ENCODE measurements at places on chromosomes 4 and X.

DNA sequence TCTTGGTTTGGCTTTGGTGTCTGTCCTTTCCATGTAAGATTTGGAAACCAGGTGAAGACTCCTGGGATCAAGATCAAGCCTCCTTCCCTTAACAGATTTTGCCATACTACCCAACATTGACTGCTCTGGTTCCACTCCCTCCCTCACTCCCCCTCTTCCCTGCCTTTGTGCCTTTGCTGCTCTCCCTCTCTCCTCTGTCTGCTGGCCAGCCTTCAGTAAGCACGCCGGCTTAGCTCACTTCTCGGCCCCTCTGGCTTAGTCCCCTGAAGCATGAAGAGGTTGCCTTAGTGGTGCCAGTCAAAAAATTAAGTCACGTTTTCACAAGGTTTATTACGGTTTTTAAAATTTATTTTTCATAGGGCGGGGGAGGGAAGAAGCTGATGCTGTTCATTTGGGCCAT, 6.0 kb downstream of the GRIA3 start:
- no peak for DNase-seq

DNA sequence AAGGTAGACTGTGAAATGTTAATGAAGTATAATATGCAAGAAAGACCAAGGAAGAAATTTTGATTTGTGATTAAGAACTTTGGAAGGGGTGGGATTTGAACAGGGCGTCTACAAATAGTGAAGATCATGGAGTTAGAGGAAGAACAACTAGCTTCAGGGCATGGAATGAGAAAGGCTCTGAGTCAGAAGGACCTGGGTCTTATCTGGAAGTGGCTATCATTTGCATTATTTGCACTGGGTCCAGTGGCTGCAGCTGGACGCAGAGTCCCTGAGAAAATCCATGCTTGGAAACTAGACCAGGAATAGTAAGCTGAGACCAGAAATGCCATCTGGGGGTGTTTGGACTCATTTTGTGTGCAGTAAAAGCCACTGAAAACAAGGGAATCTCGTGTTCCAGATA, 4.3 kb upstream of the LIMCH1 start:
- no peak for DNase-seq

DNA sequence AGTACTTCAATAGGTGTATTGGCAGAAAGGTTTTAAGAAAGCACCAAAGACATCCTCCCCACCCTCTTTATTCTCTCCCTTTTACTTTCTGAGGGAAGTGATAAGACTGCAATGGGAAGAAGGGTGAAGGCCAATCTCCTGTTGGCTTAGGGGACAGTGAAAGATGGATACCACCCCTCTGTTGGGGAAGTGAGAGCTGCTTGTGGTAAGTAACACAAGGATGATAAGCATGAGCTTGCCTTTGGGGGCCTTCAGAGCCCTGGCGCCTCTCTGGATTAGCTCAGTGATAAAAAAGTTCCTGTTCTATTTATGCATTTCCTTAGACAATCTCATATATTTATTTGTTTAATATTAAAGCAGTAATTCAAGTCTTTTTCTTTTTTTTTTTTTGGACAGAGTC, 5.2 kb upstream of the KLF8 start:
- DNase-seq, result no peak

- no peak for DNase-seq
Measured at GRCh38 chr4:166399021-166399420, 526.0 kb downstream of the TLL1 start.

DNA sequence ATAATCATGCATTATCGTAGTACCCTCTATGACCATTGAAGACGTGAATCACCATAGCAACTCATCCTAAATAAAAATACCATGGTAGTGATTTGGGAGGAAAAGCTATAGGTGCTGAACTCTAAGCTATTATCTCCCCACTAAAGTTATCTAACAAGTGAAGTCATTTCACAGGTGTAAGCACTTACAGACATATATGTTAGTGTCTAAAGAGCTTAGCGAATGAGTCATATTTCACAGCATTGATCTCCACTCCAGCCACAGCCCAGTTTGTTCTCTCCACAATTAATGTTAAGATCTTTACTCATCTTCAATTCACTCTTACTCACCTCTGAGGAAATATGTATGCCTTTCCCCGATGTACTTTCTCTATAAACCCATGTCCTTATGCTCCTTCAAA, 57.0 kb downstream of the DCAF8L1 start:
- no peak for DNase-seq

- DNase-seq, result no peak
Measured at GRCh38 chrX:31555506-31555905, 483.7 kb upstream of the FTHL17 start.

- DNase-seq, result no peak
Measured at GRCh38 chrX:10578527-10578926, 41.9 kb downstream of the MID1 start.

- no peak for DNase-seq
Measured at GRCh38 chr4:67891645-67892044, 7.8 kb upstream of the TMPRSS11D start.

GRCh38 chr4:17188547-17189400, 290.3 kb upstream of the LDB2 start:
- no peak for DNase-seq

GRCh38 chr4:5812506-5813229, 80.2 kb downstream of the CRMP1 start:
- DNase-seq, result no peak

- no peak for DNase-seq
Measured at GRCh38 chrX:153551135-153551534, 33.7 kb downstream of the ATP2B3 start.

GRCh38 chr4:4838051-4838935, 21.2 kb upstream of the MSX1 start:
- no peak for DNase-seq

DNA sequence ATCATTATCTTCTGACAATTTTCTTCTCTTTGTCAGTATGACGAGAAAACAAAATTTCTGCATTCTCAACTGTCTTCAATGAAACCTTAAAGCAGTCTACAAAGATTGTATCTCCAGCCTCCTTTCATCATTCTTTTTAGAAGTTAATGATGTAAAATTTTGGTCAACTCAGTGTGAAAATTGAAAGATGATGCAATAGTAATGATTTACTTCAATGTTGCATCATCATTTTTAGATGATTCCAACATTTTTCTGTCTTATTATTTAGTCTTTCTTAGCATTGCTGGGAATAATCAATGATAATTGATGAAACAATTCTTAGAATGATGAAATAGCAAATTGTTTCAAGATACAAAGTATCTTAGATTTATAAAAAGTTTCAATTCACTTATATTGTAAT, 372.7 kb downstream of the C4orf33 start:
- no peak for DNase-seq

DNA sequence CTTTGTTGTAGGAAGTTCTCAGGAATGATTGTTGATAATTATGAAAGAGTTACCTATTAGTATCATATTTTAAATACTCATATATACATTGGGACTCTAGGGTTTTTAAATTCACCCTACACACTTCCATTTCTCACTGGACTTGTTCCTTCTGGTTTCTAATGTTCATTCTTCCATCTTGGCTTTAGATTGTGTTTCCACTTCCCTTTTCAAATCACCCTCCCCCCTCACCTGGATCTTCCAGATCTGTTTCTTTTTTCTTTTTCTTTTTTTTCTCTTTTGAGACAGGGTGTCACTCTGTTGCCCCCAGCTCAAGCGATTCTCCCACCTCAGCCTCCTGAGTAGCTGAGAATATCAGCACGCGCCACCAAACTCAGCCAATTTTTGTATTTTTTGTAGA, 6.7 kb upstream of the KIT start:
- no peak for DNase-seq

DNA sequence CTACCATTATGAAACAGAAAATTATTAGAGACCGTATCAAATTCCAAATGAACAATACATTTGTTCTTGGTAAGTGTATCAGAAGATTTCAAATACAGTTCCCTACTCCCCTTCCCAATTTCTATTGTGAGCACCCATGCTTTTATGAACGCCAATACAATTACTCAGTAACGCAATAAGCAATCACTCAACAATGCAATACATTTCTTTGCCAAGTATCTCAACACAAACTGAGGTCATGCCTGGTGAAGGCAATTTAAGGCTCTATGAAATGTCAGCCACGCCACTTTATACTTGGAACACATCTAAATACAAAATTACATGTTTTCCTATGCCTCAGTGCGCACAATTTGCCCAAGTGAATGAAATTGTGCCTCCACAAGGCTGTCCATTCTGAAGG, 712 bp downstream of the PNPLA4 start:
- DNase-seq, result no peak

- peak; percentile 85 for DNase-seq
Measured at GRCh38 chr4:123477711-123478209, 81.2 kb downstream of the SPRY1 start.

DNA sequence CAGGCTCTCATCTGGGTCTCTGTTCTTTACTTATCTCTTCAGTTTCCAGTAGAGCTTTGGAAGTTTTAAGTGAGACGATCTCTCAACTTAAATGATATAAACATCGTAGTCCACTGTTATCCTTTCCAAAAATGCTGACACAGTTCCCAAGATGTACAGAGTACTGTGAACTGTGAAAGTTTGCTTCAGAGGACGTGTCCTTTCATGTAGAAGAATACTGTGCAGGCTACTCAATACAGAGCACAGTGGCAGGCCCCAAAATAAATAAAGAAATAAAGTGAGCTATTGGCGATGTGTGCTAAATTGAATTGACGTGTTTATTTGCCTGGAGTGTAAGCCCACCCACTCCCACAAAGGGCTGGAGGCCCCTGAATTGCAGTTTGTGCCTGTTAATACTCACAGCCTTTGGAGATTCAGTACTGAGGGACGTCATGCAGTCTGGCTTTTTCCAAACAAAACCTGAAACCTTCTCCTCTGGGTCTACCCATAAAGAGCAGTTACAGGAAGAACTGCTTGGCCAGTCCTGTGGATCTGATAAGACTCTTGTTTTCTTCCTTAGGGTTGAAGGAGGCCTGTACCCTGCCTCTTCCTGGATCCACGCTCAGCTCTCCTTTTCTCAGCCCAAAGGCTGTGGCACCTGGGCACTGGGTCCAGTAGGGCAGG, 66.1 kb downstream of the SOWAHB start:
- no peak for DNase-seq

DNA sequence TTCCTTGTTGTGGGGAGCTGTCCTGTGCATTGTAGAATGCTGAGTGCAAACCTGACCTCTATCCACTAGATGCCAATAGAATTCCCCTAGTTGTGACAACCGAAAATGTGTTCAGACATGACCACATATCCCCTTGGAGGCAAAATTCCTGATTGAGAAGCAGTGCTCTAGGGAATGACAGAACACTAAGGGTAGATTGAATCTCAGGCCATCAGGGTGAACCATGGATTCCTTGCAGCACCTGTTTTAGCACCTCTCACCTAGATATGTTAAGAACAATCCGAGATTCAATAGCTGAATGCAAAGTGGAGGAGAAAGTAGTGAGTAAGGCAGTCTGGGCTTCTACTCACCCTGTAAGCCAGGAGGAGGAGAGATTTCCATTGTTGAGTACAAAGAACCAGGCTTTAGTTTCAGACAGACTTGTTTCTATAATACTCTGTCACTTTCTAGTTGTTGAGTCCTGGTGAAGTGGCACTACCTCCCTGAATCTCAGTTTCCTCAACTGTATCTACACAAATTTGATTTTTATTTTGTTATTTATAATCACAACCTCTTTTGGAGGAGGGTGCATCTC, 111.0 kb upstream of the RAP2C start:
- DNase-seq, result no peak

- DNase-seq, result no peak
Measured at GRCh38 chrX:49197543-49198087, 2.4 kb downstream of the SYP start.

GRCh38 chr4:70863099-70863790, 23.6 kb upstream of the GRSF1 start:
- no peak for DNase-seq

GRCh38 chrX:12934850-12935249, 28.4 kb downstream of the TLR8 start:
- DNase-seq, result no peak

- no peak for DNase-seq
Measured at GRCh38 chrX:88135735-88136134, 611.3 kb upstream of the CPXCR1 start.

GRCh38 chr4:105107095-105107856, 39.4 kb upstream of the TET2 start:
- DNase-seq, result no peak

DNA sequence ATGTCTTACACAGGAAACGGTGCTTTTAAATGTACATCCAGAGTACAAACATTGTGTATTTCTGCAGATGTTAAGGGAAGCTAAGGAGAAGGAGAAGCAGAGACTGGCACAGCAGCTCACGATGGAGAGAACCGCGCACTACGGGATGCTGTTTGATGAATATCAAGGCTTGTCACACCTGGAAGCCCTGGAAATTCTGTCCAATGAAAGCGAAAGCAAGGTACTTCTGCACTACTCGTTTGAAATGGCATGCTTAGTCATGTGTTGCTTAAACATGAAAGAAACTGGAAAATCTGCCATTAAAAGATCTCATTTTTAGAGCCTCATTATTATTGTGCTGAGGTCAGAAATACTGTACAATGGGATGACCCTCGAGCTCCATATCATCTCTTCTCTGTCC, 47.2 kb downstream of the FAM114A1 start:
- DNase-seq, result no peak

DNA sequence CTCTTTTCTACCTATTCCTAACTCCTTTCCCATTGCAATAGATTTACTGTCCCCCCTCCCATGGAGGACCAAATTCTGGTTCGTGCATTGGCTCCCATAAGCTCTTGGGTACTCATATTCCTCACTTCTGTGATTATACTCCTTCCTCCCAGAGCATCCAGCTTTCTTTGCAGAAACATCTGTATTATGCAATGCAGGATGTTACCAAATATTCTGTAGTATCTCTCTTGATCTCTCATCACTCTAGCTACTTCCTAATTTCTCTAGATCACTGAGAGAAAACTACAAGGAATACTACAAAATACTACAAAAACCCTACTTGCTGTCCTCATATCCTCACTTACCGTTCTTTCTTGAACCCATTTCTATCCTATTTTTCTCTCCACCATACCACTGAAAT, 395.9 kb upstream of the HS3ST1 start:
- DNase-seq, result no peak

- DNase-seq, result no peak
Measured at GRCh38 chr4:5256421-5256820, 205.1 kb downstream of the STK32B start.

- peak; percentile 27 for DNase-seq
Measured at GRCh38 chr4:158578476-158578875, 56.8 kb downstream of the RXFP1 start.

DNA sequence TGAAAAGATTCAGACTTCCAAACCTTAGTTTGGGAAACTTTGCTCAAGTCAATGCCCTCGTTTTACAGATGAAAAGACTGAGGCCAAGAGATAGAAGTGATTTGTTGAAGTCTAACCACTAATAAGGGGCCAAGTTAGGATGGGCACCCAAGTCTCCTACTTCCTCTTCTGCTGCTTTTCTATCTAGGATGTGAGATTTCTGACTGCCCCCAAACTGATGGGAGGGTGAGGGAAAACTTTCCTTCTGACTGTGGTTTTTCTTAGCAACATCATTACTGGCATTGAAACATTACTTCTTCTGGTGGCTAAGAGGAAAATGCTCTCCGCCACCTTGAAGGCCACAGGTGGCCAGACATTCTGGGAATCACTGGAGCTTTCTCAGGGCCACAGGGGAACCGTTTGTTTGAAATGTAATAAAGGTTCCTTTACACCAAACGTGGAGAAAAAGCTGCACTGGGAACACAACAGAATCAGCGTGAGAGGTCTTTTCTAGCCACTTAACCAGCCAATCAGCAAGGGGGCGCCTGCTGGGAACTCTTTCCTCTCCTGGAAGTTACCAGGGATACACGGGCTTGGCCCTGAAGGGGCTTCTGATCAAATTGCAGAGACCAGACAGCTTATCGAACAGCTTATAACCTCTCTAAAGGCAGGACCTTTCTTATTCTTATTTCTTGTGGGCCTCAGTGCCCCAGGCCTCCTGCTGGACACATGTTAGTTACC, 115.9 kb upstream of the TEX13D start:
- no peak for DNase-seq

Data from bone marrow (tissue), 2 donors.